Endothelial cell of umbilical vein (primary cell): ENCODE measurements at places on chromosomes 7 and 10. TPM values are rescaled to one million over a fixed set of nuclear protein-coding genes. Genes with fewer than 3 reads are reported as not detected.

The CNNM2 gene
- 3.0 and 3.2 TPM in 2 replicates for total RNA-seq

The CYP2W1 gene
- total RNA-seq, result not detected in 2 replicates

The RSPH10B2 gene
- not detected in 2 replicates for total RNA-seq

The ITIH2 gene
- total RNA-seq, result not detected in 2 replicates

The MSMB gene
- not detected in 2 replicates for total RNA-seq

The FZD8 gene
- total RNA-seq, result 9.1 and 11.1 TPM in 2 replicates

The RAB11FIP2 gene
- total RNA-seq, result 8.6 and 12.6 TPM in 2 replicates

The HSPA14 gene
- total RNA-seq, result 15.7 and 18.0 TPM in 2 replicates

The SLC29A4 gene
- total RNA-seq, result 5.2 and 6.4 TPM in 2 replicates

The DOCK1 gene
- 78.7 and 83.1 TPM in 2 replicates for total RNA-seq

The NKX1-2 gene
- not detected in 2 replicates for total RNA-seq

The CCNY gene
- 99.3 and 107 TPM in 2 replicates for total RNA-seq

The POLR2J3 gene
- total RNA-seq, result 63.1 and 66.3 TPM in 2 replicates

The CCDC201 gene
- total RNA-seq, result not detected in 2 replicates

The ALOX5 gene
- not detected in 2 replicates for total RNA-seq

The MMP21 gene
- not detected in 2 replicates for total RNA-seq

The FAM25A gene
- not detected in 2 replicates for total RNA-seq

The SEC23IP gene
- 83.1 and 85.4 TPM in 2 replicates for total RNA-seq

The DRGX gene
- total RNA-seq, result not detected in 2 replicates

The PLXDC2 gene
- 0.53 and 1.2 TPM in 2 replicates for total RNA-seq

The HMX3 gene
- total RNA-seq, result not detected in 2 replicates

The LIMK1 gene
- total RNA-seq, result 54.4 and 54.5 TPM in 2 replicates

The SLC16A9 gene
- not detected in 2 replicates for total RNA-seq

The VSTM2A gene
- not detected in 2 replicates for total RNA-seq

The PARD3 gene
- 20.2 and 24.1 TPM in 2 replicates for total RNA-seq

The ZNF107 gene
- total RNA-seq, result 5.6 and 5.8 TPM in 2 replicates

The PNLIPRP3 gene
- total RNA-seq, result not detected in 2 replicates

The OR2F1 gene
- not detected in 2 replicates for total RNA-seq

The DEPP1 gene
- 318 and 364 TPM in 2 replicates for total RNA-seq

The TMEM229A gene
- not detected in 2 replicates for total RNA-seq

The HOXA6 gene
- total RNA-seq, result 17.9 and 20.7 TPM in 2 replicates

The ZP3 gene
- 0.32 and 4.0 TPM in 2 replicates for total RNA-seq

The LBX1 gene
- total RNA-seq, result not detected in 2 replicates

The PDCD11 gene
- total RNA-seq, result 52.7 and 56.2 TPM in 2 replicates

The PNLIPRP1 gene
- total RNA-seq, result not detected in 2 replicates

The TRIM56 gene
- total RNA-seq, result 21.8 and 25.1 TPM in 2 replicates

The SFRP4 gene
- not detected in 2 replicates for total RNA-seq

The PDE6C gene
- total RNA-seq, result not detected in 2 replicates

The STOX1 gene
- total RNA-seq, result 0.20 and 0.48 TPM in 2 replicates

The FRAT1 gene
- 3.2 and 3.5 TPM in 2 replicates for total RNA-seq

The SAMD9 gene
- 5.5 and 6.8 TPM in 2 replicates for total RNA-seq

The GPR85 gene
- 0.48 and 0.64 TPM in 2 replicates for total RNA-seq

The PDE1C gene
- total RNA-seq, result 2.9 and 3.1 TPM in 2 replicates
